ENCODE measurements at places on chromosomes 1 and 21.

GRCh38 chr1:9128166-9128519 is 759 bp downstream of the GPR157 start:
- no peak for DNase-seq

DNA sequence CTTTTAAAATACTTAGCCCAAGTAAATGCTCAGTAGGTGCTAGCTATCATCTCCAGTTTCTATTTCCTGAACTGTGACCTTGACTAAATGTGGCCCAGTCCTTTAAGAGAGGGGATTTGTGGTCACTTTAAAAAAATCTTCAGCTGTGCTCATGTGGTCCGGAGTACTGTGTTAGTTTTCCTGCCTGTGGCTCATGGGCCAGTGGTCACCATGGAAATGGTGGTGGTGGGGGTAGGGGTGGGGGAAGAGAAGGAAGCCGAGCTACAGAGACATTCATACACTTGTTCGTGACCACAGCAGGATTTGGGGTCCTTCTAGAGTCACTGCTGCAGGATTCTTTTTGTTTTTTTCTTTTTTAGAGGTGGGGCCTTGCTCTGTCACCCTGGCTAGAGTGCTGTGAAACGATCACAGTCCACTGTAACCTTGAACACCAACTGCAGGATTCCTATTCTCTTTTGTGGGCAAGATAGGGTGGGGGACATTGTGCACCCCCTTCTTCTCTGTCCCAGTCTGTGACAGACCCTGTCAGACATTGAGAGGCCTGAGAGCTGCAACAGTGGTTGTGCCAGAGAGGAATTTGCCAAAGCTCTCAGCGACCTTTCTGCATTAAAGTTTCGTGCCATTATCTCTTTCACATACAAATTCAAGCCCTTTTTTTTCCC is 25.8 kb downstream of the KIF26B start:
- DNase-seq, result no peak

DNA sequence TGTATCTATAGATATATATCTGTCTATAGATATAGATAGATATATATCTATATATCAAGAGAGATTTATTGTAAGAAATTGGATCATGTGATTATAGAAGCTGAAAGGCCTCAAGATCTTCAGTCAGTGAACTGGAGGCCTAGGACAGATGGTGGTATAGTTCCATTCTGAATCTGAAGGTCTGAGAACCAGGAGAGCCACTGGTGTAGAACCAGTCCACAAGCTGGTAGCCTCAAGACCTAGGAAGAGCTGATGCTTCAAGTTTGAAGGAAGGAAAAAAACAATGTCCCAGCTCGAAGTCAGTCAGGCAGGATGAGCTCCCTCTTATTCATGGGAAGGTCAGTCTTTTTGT is 213.2 kb upstream of the JUN start:
- no peak for DNase-seq

DNA sequence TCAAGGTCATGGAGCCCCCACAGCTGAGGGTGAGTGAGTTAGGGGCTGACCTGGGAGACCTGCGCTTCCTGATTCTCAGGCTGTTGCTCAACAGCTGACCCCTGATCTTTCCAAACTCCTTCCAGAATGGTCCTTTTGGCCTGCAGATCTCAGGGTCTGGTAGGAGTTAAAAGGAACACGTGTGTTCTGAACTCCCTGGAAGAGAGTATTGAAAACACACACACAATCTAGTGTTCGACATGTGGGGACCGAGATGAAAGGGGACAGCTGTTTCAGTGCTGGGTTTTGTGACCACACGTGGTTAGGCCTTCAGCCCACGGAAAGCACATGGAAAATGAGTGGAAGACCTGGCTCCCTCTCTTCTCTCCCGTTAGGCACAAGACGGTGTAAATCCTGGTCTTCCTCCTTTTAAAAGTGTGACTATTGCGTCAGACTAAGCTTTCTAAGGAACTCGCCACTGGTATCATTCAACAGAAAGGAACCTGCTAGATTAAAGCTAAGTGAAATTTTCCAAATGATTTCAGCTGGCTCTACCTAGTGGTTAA is 49.6 kb downstream of the RUNX1 start:
- DNase-seq, result no peak

Measured in activated naive CD4-positive, alpha-beta T cell (primary cell).